ENCODE measurements at places on chromosomes 6 and 20.

DNA sequence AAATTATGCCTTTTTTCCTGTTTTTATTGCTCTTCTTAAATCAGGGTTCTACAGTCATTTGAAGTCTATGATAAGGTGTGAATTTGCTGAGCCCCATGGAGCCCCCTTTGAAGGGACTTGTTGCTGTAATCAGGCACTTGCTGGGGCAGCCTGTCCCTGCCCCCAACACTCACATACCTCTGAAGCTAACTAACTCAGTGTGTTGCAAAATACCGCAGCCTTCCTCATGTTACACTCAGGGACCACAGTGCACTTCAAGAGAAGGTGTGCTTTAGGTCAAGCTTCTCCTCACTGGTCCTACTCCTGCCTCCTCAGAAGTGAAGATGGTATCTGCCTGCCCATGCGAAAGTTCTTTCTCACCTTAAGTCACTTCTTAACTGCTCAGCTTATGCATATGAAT, 66.1 kb upstream of the GLP1R start:
- no peak for DNase-seq

- no peak for DNase-seq
Observed at GRCh38 chr6:71031912-71032311, 75.1 kb upstream of the B3GAT2 start.

- DNase-seq: peak; percentile 54
Observed at GRCh38 chr6:52362443-52363227, 684 bp downstream of the PAQR8 start.

DNA sequence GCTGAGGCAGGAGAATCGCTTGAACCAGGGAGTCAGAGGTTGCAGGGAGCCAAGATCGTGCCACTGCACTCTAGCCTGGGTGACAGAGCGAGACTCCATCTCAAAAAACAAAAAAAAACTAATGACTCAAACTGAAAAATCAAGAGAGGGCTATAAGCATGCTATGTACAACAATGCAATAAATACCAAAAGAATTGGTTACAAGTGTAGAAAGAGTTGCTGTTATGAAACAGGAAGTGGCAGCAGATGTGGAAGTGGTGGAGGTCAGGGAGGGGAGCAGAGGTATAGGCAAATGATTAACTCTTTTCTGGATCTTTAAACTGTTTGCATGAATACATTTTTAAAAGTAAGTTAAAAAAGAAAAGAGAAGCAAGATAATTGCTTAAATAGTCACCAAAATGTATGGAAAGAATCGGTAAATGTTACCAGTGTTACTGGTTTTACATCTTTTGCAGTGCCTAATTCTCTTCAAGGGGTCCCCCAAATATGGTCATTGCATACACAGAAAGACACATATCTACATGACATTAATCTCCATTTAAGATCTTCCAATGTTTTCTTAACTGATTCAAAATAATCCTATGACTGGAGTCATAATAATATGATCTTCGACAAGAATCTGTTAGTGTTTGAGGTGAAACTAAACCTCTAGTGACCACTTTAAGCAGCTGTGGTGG, 15.0 kb downstream of the CALHM6 start:
- DNase-seq: no peak

GRCh38 chr6:4397307-4397706, 261.9 kb upstream of the ECI2 start:
- no peak for DNase-seq

GRCh38 chr20:49646126-49646525, 67.6 kb downstream of the B4GALT5 start:
- no peak for DNase-seq

GRCh38 chr20:11808841-11809240, 108.9 kb upstream of the BTBD3 start:
- DNase-seq: no peak
